ENCODE measurements at places on chromosomes 7 and 10.

DNA sequence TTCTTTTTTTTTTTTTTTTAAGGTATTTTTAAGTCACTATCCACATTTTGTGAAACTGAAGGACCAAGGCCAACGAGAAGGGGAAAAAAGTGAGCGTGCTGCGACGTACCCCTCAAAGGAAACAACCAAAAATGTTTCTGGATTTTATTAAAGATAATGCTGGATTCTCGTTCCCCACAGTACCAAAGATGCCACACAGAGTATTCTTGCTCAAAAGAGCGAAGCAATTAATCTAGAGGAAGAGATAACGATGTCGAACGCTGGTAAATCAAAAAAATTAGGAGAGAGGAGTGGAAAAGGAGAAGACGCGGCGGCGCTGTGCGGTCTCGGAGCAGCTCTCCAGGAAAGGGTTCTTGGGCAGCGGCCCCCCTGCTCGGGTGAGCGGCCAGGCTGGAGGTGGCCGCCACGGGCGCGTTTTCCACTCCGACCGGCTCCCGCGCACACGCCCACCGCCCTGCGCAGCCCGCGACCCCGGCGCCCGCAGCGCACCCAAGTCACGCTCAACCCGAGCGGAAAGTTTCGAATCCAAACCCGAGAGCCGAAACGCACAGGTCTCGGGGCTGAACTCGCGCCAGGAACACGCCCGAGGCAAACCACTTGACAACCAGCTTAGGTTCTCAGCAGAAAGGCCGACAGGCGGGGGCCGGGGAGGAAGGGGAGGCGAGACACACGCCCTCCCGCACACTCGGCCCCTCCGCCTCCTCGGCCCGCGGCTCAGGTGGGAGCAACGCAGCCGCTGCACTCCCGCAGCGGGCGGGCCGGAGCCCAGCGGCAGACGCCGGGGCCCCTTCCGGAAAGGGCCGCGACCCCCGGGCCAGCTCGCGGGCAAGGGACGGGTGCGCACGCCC, 989 bp downstream of the SRPK2 start:
- peak; percentile 82 for DNase-seq

- no peak for DNase-seq
Observed at GRCh38 chr7:85054306-85054705, 132.6 kb downstream of the SEMA3D start.

GRCh38 chr7:157688533-157689268, 351.9 kb downstream of the DNAJB6 start:
- DNase-seq: no peak

DNA sequence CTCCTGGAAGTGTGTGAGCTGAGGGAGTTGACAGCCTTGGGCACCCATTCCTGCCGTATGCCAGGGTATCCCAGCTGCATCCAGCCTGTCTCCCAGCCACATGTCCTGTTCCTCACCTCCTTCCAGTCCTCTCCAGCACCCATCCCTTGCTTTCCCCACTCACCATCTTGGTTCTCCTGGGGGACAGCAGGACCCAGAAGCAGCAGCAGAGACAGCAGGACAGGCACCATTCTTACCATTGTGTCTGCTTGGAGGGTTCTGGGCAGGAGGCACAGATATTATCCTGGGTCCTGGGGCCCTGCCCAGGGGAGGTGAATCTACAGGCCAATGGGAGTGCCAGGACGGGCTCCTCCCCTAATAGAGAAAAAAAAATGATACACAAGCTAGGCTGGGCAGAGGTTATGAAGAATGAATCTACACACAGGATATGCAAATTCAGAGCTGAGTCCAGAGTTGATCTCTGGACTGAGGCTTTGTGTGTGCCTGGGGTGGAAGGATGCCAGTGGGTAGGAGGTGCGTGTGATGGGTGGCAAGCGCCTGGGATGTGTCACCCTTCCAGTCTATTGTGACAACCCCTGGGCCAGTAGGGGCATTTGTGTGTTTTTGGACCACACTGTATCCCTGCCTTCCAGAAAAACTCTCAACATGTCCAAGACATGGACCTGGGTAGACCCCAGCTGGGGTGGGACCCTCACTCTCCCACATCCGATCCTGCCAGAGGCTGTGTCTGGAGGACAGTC, at the start of gene AZGP1:
TSS of gene AZGP1 (minus strand) at position 250 of the 740 bp plus-strand sequence. CDS start at position 239, 11 bp downstream.
- no peak for DNase-seq

- no peak for DNase-seq
Observed at GRCh38 chr10:20670579-20670978, 226.5 kb downstream of the NEBL start.

- DNase-seq: no peak
Observed at GRCh38 chr10:131115801-131116200, 195.7 kb downstream of the TCERG1L start.

DNA sequence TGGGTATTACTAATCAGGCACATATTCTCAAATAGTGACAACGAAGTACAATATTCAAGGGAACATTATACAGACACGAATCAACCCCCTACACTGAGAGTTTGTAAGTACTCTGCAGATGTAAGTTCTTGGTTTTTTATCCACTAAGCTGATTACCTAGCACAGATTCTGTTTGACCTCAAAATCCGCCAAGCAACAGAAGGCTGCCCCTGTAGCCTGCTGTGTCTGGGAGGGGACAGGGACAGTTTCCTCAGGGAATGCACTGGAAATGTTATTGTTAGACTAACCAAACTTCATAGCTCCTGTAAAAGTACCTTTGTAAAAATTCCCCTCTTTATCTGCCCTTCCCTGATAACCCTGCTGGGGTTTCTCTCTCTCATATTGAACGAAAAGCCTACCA, 45.2 kb upstream of the ZRANB1 start:
- DNase-seq: no peak

DNA sequence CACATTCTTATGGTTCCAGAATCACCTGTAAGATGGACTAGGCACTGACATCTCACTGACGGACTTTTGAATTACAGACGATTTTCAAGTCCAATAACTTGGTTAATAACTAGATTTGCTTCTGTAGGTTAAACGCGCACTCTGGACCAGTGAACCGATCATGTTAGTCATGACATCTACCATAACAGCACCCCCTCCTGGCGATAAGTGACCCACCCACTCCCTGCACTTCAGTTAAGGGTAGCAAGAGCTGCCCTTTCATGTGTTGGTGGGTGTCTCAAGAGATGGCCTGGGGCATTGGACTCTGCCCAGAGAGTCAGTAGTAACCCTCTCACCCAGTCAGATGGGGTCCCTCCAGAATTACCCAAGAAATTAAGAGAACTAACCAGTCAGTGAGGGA, 12.9 kb downstream of the GRM8 start:
- no peak for DNase-seq

DNA sequence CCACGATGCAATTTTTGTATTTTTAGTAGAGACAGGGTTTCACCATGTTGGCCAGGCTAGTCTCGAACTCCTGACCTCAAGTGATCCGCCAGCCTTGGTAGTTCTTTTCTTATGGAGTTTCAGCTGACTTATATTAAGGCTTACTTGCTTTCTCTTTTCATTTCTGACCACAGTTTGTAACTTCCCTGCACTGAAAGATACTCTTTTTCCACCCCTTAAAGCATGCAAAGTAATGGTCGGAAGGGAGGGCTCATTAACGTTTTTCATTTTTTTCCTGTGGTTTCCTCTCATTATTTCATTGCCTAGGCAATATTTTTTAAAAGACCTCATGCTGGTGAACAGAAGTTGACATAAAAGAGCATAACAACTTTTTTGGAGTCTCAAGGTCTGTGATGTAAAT, 27.0 kb downstream of the ADRB1 start:
- no peak for DNase-seq

- DNase-seq: no peak
Observed at GRCh38 chr7:80924090-80924489, 5.2 kb upstream of the SEMA3C start.

DNA sequence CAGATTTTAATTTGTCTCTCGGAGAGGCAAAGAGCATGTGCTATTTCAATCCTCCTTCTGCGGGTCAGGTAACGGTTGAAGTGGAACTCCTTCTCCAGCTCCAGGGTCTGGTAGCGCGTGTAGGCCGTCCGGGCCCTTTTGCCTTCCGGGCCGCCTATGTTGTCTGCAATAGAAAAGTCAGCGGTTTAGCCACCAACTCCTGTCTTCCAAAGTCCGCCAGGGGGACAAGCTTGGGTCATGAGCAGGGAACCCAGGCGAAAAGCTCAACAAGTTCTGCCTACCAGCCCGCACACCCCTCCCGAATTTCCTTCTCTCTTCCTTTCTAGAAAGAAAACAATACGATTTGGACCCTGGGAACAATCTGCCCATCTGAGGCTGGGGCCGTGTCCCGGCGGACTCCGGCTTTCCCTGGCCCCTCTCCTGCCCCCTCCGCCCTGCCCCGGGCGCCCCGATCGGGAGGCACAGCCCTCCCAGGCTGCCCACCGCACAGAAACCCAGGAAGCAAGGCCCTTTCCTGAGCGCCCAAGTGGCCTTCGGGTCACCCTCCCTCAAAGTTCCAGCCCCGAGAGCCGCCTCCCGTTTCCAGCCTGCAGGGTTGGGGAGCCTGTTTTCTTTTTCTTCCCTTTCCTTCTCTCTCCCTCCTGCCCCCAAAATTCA, 1.4 kb downstream of the HOXA5 start:
- DNase-seq: no peak

- DNase-seq: no peak
Observed at GRCh38 chr7:4745265-4745919, 30.0 kb upstream of the AP5Z1 start.

DNA sequence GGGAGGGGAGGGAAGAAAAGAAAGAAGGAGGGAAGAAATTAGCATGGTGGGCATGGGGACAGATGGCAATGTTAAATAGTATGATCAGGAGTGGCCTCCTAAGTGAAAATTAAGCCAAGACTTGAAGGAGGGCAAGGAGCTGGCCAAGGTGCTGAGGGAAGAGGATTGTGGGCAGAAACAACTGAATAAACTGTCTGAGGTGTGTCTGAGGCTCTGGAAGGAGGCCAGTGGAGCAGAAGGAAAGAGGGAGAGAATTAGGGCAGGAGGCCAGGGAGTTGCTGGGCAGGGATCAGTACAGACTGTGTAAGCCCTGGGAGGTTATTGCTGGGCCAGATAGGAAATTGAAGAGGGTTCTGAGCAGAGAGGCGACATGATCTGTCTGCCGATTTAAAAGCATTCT, 40.6 kb upstream of the VKORC1L1 start:
- DNase-seq: no peak

GRCh38 chr10:131936736-131937135, 35.9 kb downstream of the PPP2R2D start:
- no peak for DNase-seq

GRCh38 chr7:140533394-140533872, 54.1 kb upstream of the MKRN1 start:
- DNase-seq: no peak

DNA sequence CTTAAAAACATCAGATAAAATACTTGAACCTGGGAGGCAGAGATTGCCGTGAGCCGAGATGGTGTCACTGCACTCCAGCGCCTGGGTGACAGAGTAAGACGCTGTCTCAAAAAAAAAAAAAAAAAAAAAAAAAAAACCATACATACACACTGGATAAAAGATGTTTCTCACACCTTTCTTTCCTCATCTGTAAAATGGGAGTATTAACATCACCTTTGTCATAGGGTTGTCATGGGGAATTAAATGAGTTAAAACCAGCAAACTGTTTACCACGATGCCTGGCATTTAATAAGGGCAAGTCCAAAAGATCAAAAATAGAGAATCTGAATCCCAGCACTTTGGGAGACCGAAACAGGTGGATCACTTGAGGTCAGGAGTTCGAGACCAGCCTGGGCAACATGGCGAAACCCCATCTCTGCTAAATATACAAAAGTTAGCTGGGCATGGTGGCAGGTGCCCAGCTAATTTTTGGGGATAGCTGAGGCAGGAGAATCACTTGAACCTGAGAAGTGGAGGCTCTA, 12.9 kb downstream of the LRRC20 start:
- DNase-seq: no peak

- DNase-seq: no peak
Observed at GRCh38 chr7:16278167-16278787, 143.1 kb downstream of the CRPPA start.

- DNase-seq: no peak
Observed at GRCh38 chr10:16585103-16585502, 63.4 kb upstream of the C1QL3 start.

- DNase-seq: no peak
Observed at GRCh38 chr10:51874131-51874530, 174.7 kb upstream of the CSTF2T start.

GRCh38 chr7:55127135-55127551, 108.3 kb downstream of the EGFR start:
- DNase-seq: no peak

DNA sequence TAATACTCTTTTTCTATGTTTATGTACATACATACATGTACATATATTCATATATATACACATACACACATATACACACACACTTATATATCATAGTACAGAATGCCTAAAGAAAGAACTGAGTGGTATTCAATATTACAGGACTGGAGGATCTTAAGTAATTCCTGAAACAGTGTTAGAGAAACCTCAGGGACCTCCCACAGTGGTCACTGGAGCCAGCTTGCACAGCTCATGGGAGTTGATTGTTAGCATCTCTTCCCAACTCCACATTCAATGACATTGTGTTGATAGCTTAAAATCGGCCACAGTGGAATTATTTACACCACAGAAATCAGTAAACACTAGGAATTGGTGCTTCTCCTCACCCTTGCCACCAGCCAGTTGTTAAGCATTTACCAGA, 6.0 kb downstream of the LRRC17 start:
- no peak for DNase-seq

DNA sequence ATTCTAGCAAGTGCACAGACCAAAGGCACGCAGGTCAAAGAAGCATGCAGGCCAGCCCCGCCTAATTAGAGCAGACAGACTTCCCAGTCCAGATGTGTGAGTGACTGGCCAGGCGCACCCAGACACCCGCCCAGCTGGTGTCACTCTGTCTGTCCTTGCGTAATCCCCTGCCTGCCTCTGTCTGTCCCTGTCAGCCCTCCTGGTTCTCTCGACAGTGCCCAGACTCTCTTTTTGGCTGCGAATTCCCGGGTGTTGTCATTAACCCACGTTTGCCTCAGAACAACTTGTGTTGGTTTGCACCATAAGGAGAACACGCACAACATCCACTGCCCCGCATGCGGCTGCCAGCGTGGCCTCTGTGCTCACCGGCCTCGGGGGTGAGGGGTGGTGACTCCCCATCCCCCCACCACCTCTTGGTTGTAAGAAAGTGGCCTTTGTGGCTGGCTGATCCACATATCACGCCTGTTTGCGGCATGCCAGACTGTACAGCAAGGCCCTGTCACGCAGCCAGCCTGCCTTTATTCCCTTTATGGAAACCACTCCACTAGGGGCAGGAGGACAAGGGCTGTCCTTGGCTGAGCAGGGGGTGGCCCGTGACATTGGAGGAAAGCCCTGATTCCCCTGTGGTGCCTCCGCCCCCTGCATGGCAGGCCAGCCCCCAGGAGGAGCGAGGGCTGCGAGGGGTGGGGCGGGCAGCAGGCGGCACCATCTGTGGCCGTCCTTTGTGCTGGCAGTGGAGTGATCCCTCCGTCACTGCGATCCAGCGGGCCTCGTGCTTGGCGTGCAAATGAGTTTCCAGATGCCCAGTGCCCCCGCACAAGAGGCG, 72.8 kb upstream of the PPIF start:
- no peak for DNase-seq

DNA sequence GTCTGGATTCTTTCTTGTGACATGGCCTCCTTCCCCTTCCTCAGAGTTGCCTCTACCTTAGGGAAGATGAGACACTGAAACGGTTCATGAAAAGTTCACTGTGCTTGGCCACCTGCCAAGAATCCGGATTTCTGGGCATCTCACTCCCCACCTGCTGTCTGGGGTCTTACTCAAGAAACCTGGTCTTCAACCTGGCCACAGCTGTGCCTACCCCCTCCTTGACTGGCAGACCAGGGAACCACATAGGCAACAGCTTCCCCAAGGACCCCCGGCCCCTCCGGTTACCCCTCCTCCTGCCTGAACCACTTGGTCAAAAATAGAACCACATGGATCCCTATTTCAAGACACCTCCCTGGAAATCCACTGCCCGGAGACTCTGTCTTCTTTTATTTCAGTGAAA, 58.7 kb upstream of the NANOS1 start:
- no peak for DNase-seq

GRCh38 chr10:86087716-86088115, 278.9 kb downstream of the GRID1 start:
- DNase-seq: no peak

All from GM13976 (cell line).